ENCODE measurements at places on chromosomes 1 and 21. TPM values are rescaled to one million over a fixed set of nuclear protein-coding genes. Genes with fewer than 3 reads are reported as not detected.

DNA sequence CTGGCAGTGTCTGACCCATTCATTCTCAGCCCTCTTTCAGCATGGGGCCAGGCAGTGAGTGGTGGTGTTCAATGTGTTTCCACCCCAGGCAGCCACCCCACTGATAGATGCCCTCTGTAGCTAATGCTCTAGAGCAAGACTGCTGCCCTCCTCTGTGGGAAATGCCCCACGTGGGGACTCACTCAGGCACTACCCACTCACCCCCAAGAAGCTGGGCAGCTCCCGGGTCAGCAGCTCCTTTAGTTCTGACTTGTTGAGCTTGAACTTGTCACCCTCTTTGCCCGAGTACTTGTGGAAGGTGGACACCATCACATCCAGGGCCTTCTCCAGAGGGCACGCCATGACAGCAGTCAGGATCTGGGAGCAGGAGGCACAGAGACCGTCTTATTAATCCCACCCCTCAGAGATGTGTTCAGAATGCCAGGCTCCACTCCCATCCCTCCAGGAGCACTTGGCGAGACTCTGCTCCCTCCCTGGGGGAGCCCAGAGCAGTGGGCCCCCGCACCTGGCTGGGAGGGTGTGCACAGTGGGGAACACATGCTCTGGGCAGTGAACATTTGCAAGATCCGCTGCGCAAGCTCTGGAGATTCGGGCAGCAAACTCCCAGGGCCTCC, 1.0 kb downstream of the S100A4 start:
- H3K4me1 ChIP-seq: peaks cover 29% of the 10 kb centered on the region
- H3K27me3 ChIP-seq: no peaks in the 10 kb centered on the region
- no peaks in the 10 kb centered on the region for H3K36me3 ChIP-seq
- DNase-seq: no peak

The RNF187 gene
- 113 TPM for total RNA-seq

DNA sequence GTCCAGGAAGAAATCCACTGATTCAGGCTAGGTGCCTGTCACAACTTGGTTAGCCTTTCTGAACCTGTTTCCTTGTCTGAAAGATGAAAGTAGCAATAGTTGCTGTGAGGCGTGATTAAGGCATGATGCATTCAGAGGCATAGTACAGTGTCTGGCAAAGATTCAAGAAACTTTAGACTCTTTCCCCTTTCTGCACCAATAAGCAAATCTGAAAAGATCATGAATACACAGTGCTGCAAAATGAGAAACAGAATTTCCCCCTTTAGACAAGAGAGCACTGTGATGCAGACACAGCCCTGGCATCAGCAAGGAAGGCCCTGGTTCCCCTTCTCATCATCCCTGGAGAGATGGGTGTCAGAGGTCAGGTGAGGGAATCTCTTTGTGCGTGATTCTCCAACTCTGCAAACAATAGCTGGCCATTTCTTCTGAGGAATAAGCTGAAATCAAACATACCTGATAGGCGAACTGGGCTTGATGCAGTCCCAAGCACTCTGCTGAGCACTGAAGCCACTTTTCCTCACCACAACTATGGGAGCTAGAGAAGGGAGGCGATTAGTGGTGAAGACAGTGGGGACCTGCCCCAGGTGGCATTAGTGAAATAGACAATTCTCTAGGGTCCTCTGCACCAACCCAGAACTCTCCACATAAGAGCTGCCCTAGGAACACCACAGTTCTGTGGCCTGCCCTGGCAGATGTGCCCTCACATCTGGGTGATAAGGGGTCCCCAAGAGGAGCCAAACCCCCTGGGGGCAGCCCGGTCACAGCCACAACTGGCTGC, 41.7 kb downstream of the ITPKB start:
- H3K27me3 ChIP-seq: no peaks in the 10 kb centered on the region
- H3K4me3 ChIP-seq: no peak overlapping the region
- no peaks in the 10 kb centered on the region for H3K36me3 ChIP-seq
- no peak for DNase-seq
- H3K4me1 ChIP-seq: peaks cover 4% of the 10 kb centered on the region
- no peak overlapping the region for H3K27ac ChIP-seq

DNA sequence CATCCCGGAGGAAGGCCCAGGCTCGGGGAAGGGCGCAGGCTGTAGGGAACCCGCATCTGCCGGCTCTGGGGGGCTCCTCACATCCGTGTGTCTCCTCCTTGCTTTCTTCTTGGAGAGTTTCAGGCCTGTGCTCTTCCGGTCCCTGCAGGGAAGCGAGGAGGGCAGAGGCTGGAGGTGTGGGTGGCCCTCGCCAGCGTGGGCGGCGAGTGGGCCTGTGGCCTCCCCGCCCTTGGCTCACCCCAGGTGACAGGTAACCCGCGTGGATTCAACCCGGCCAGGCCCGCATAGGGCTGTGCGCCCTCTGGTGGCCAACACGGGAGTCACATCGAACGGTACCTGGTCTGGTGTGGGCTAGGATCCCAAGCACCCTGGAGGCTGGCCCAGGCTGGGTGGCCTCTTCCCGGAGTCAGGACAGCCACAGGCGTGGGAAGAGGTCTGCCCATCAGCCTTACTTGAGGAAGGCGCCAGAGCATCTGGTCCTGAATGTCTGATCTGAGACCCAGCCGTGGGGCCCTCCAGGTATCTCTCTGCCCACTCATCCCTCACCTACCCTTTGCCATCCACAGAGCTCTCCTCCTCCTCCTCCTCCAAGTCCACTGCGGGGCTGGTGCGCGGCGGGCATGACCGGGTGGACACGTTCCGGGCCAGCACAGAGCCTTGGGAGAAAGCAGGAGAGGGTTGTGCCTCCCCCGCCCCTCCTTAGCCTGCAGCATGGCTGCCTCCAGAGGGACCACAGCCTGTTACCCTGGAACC, 9.6 kb upstream of the TNFRSF25 start:
- H3K4me1 ChIP-seq: no peaks in the 10 kb centered on the region
- no peaks in the 10 kb centered on the region for H3K27me3 ChIP-seq
- H3K27ac ChIP-seq: no peak overlapping the region
- H3K36me3 ChIP-seq: no peaks in the 10 kb centered on the region
- H3K4me3 ChIP-seq: no peak overlapping the region

DNA sequence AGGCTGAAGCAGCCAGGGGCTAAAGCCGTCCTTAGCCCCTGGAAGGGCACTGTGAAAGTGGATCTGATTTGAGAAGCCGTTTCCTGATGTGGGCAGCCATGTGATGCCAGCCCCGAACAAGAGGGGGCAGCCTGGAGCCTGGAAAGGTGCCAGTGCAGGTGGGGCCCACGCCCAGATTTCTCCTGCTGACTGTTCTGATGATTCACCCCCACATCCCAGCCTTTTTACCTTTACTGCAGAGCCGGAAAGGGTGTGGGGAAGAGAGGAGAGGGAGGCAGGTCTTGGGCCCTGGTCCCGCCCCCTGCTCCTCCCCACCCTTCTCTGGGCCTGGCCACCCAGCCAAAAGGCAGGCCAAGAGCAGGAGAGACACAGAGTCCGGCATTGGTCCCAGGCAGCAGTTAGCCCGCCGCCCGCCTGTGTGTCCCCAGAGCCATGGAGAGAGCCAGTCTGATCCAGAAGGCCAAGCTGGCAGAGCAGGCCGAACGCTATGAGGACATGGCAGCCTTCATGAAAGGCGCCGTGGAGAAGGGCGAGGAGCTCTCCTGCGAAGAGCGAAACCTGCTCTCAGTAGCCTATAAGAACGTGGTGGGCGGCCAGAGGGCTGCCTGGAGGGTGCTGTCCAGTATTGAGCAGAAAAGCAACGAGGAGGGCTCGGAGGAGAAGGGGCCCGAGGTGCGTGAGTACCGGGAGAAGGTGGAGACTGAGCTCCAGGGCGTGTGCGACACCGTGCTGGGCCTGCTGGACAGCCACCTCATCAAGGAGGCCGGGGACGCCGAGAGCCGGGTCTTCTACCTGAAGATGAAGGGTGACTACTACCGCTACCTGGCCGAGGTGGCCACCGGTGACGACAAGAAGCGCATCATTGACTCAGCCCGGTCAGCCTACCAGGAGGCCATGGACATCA, at the start of gene SFN:
Gene SFN (plus strand): TSS at position 369 of the 904 bp plus-strand sequence. CDS start 64 bp downstream, at position 433.
- peaks cover 23% of the 10 kb centered on the region for H3K4me1 ChIP-seq
- no peak within 1 kb of the TSS for H3K4me3 ChIP-seq

DNA sequence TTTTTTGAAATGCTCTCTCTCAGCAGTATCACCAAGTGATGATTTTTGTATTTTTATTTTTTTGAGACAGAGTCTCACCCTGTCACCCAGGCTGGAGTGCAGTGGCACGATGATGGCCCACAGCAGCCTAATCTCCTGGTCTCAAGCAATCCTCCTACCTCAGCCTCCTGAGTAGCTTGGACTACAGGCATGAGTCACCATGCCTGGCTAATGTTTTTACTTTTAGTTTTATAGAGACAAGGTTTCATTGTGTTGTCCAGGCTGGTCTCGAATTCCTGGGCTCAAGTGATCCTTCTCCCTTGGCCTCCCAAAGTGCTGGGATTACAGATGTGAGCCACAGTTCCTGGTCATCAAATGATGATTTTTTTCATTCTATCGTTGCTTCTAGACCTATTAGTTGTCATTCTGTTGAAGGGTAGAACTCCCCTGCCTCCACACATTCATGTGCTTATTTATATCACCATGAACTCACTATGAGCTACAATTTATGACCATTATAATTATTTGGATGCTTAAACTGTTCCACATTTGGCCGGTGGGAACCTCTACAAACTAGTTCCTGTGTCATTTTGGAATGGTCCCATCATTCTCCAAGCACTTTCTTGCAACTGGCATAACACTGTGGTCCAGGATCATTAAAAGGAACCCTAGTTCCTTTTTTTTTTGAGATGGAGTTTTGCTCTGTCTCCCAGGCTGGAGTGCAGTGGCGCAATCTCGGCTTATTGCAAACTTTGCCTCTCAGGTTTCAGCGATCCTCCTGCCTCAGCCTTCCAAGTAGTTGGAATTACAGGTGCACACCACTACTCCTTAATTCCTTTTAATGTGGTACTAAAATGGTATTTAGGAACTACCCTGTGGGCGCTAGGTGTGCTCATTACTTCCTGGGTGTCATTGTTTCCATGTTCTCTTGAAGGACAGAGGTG, 20.2 kb upstream of the TOR3A start:
- H3K27me3 ChIP-seq: no peaks in the 10 kb centered on the region
- H3K27ac ChIP-seq: no peak overlapping the region
- H3K4me1 ChIP-seq: no peaks in the 10 kb centered on the region
- DNase-seq: no peak

The DNASE2B gene
- not detected for total RNA-seq

- no peak for DNase-seq
- no peaks in the 10 kb centered on the region for H3K4me1 ChIP-seq
- H3K4me3 ChIP-seq: no peak overlapping the region
- no peaks in the 10 kb centered on the region for H3K36me3 ChIP-seq
These were observed 5.7 kb downstream of the ATP6V1G3 start for GRCh38 chr1:198534548-198535418.

DNA sequence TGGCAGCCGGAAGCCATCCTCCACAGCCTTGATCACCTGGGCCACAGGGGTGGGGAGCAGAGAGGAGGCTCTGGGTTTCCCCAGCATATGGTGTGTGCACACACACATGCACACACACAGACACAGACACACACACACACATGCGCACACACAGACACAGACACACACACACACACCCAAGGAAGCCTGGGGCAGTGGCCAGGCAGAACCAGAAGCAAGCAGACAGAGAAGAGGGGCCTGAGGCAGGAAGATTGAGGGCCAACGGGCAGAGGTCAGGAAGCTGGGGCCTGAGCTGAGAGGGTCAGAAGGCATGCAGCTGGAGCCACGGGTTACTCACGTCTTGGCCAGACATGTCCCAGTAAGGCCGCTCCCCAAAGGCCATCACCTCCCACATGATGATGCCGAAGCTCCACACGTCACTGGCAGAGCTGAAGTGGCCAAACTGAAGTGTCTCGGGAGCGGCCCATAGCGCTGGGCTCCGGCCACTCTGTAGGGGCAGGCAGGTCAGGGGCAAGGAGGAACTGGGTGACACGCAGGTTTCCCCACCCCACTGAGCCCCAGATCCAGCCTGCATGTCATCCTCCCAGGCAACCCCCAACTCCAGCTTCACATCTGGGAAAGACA, 27.4 kb downstream of the CDCA8 start:
- no peak overlapping the region for H3K27ac ChIP-seq
- H3K4me3 ChIP-seq: no peak overlapping the region
- no peaks in the 10 kb centered on the region for H3K27me3 ChIP-seq
- H3K36me3 ChIP-seq: no peaks in the 10 kb centered on the region
- no peak for DNase-seq

DNA sequence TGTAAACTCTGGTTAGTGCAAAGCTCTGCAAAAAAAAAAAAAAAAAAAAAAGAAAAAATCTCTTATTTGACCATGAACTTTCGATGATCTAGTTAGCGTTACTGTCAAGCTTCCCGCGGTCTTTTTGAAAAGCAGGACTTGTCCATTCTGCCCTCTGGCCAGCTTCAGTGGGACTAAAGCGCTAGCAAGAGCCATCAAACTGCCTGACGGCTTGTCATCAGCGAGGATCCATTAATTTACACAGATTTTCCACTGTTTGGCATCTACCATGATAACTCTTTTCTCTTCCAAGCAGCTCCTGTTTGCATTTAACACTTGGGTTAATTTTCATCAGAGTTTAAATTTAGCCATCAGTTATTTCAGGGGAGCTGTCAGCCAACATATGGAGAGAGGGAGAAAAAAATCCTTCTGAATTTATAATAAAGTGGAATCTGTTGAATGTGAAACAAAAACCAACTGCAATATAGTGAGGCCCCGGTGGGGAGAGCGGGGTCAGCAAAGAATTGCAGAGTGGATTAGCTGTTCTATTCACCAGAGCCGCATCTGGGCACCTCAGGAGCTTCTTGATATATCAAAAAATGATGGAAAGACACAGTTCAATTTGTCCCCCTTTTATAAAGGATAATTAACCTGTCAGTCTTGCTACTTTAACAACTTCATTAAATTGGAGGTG, 298.2 kb downstream of the SPATA17 start:
- no peaks in the 10 kb centered on the region for H3K4me1 ChIP-seq
- no peak overlapping the region for H3K27ac ChIP-seq
- no peak overlapping the region for H3K4me3 ChIP-seq
- no peaks in the 10 kb centered on the region for H3K36me3 ChIP-seq

The PDPN gene
- 182 TPM for total RNA-seq

GRCh38 chr1:240312872-240313271, 221.2 kb downstream of the FMN2 start:
- DNase-seq: no peak
- no peaks in the 10 kb centered on the region for H3K36me3 ChIP-seq
- no peak overlapping the region for H3K4me3 ChIP-seq
- no peaks in the 10 kb centered on the region for H3K4me1 ChIP-seq
- no peak overlapping the region for H3K27ac ChIP-seq
- H3K27me3 ChIP-seq: no peaks in the 10 kb centered on the region

GRCh38 chr1:55051621-55052020, 12.3 kb downstream of the PCSK9 start:
- DNase-seq: no peak
- H3K4me3 ChIP-seq: no peak overlapping the region
- no peaks in the 10 kb centered on the region for H3K4me1 ChIP-seq
- no peaks in the 10 kb centered on the region for H3K27me3 ChIP-seq

The EPS8L3 gene
- not detected for total RNA-seq

- no peak for DNase-seq
- H3K27ac ChIP-seq: no peak overlapping the region
- no peak overlapping the region for H3K4me3 ChIP-seq
- no peaks in the 10 kb centered on the region for H3K36me3 ChIP-seq
These were observed 24.0 kb upstream of the CPT2 start for GRCh38 chr1:53172426-53173128.

The MIXL1 gene
- total RNA-seq: 1.5 TPM
